ENCODE measurements at places on chromosomes 16 and 17.

GRCh38 chr17:30236766-30237165 is 1.3 kb upstream of the SLC6A4 start:
- peak; percentile 2 for DNase-seq

GRCh38 chr17:57811638-57812280 is 38.1 kb downstream of the MRPS23 start:
- no peak for DNase-seq

GRCh38 chr16:3283543-3284447 is 504 bp downstream of the ZNF263 start:
- DNase-seq: no peak

GRCh38 chr17:67528751-67529436 is 151.8 kb downstream of the PITPNC1 start:
- DNase-seq: peak; percentile 61

DNA sequence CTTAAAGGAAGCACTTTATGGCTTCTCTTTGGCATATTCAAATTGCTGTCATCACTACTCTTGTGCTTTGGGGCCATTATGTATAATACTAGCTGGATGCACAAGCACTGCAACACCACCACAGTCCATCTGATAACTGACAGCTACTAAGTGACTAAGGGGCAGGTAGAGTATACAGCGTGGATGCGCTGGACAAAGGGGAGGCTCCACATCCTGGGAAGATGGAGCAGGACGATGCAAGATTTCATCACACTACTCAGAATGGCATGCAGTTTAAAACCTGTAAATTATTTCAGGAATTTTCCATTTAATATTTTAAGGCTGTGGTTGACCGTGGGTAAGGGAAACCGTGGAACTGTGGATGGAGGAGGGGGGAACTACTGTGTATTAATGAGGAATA is 25.0 kb downstream of the MPRIP start:
- no peak for DNase-seq

DNA sequence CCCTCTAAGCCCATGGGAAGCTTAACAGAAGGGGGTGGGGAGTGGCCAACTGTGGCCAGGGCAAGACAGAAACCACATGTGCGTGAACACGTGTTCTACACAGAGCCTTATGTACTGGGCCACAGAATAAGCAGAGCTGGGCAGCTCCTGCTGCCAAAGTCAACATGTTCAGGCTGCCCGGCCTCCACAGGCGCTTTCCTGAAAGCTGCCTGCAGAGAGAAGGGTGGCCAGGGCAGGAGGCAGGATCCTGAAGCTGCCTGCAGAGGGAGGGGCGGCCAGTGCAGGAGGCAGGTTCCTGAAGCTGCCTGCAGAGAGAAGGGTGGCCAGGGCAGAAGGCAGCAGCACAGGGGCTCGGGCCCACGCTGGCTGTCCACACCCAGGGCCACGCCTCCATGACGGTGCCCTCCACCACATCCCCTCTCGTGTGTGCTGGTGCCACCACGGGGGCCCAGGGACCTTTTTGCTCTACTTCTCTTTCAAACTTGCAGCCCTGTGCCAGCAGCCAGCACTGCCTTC is 79.5 kb downstream of the ANKRD11 start:
- DNase-seq: peak; percentile 88

GRCh38 chr17:59266745-59267144 is 46.4 kb downstream of the GDPD1 start:
- DNase-seq: no peak

DNA sequence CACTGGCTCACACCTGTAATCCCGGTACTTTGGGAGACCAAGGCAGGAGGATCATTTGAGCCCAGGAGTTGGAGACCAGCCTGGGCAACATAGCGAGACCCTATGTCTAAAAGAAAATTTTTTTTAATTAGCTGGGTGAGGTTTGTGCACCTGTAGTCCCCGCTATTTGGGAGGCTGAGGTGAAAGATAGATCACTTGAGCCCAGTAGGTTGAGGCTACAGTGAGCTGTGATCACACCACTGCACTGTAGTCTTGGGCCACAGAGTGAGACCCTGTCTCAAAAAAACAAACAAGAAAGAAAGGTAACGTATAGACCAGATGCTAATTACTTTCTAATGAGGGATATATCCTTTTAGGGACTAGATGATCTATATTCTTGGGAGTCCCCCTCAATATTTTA is 8.1 kb downstream of the NOL11 start:
- DNase-seq: no peak
